IMR-90 (cell line): ENCODE measurements at places on chromosomes 1 and 21. TPM values are rescaled to one million over a fixed set of nuclear protein-coding genes. Genes with fewer than 3 reads are reported as not detected.
A peak's percentile ranks its signal among the peaks of the same experiment; 100 is the strongest.

DNA sequence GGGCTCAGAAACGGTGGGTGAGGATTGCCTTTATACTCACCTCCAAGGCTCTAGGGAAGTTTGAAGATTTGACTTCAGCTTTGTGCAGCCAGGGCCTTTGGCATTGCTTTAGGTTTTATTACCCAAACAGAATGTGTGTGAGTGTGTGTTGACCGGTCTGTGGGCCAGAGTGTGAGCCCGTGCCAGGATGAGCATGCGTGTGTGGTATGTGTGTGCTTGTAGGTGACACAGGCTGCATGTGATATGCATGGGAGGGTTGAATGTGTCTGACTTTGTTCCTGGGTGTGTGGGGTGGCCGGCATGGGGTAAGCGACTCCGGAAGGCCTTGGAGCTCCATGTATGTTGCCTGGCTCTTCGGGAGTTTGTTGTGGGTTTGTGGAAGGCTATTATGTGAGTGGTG lies 160.5 kb downstream of the FOXD2 start:
- H3K27me3 ChIP-seq = peaks cover 4% of the 10 kb centered on the region; the same call in 1 of the 2 replicates
- H3K4me1 ChIP-seq = no peaks in the 10 kb centered on the region
- H3K36me3 ChIP-seq = no peaks in the 10 kb centered on the region

GRCh38 chr1:205067031-205067430 lies 17.2 kb downstream of the TMEM81 start:
- H3K4me1 ChIP-seq = no peaks in the 10 kb centered on the region
- peaks cover 10% of the 10 kb centered on the region for H3K27me3 ChIP-seq
- no peak overlapping the region for H3K27ac ChIP-seq

The OR2L2 gene
- not detected in 2 replicates for total RNA-seq

DNA sequence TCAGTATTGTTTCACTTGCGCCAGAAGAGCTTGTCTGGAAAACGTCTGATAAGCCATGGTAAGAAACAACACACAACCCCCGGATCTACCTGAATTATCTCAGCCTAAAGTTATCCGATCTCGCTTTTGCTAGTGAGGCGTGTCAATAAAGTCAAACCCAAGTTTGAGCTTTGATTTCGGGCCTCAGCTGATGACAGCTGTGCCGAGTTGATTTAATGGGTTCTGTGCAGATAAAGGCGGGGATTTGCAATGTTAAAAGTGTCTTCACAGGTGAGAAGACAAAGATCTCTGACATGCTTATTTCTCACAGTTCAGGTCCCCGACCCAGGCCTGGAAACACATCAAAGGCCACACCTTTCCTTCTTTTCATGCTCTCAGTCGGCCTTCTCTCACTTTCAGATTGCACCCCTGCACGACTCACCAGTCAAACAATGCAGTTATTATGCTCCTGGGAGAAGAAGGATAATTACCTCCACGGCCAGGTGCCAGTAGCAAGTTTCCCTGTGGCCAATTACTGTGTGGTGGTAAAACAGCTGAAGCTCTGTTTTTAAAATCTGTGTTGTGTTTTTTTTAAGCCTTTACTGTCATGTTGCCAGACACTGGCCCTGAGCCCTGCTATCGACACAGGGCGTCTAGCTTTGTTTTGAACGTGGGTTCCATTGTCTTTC lies 245.3 kb upstream of the RUNX1 start:
- DNase-seq = no peak
- H3K27ac ChIP-seq = no peak overlapping the region
- no peaks in the 10 kb centered on the region for H3K27me3 ChIP-seq
- no peak overlapping the region for H3K4me3 ChIP-seq
- no peaks in the 10 kb centered on the region; the same call in 1 of the 2 replicates for H3K4me1 ChIP-seq

GRCh38 chr1:17289721-17290120 lies 18.3 kb upstream of the PADI4 start:
- H3K36me3 ChIP-seq = no peaks in the 10 kb centered on the region
- H3K4me1 ChIP-seq = peaks cover 2% of the 10 kb centered on the region
- H3K4me3 ChIP-seq = no peak overlapping the region

DNA sequence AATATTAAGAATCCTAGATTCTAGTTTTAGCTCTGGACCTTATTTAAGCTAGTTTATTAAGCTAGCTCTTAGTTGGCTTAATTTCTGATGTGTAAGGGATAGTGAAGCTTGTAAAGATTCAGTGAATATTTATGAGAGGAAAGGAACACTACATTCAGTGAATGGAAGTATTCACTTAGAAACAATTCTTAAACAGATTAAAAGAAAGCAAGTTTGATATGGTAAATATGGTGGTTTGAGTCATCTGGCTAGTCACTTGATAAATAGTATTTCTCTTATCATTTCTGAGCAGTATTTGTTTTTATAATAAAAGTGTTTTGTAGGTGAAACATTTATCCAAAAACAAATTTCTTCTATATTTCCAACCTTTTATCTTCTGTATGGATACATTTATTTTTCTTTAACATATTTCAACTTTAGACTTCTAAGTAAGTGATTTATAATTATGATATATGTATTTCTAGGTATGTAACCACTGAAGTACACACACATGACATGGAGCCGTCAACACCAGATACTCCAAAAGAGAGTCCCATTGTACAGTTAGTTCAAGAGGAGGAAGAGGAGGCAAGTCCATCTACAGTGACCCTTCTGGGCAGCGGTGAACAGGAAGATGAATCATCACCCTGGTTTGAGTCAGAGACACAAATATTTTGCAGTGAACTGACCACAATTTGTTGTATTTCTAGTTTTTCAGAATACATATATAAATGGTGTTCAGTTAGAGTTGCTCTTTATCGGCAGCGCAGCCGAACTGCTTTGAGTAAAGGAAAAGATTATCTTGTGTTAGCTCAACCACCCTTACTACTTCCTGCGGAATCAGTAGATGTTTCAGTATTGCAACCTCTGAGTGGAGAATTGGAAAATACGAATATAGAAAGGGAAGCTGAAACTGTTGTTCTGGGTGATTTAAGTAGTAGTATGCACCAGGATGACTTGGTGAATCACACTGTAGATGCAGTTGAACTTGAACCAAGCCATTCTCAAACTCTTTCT lies 55.6 kb downstream of the SUCO start:
- no peaks in the 10 kb centered on the region for H3K27me3 ChIP-seq
- peaks cover 4% of the 10 kb centered on the region; the same call in 1 of the 2 replicates for H3K4me1 ChIP-seq
- peaks cover 5% of the 10 kb centered on the region; the same call in 1 of the 2 replicates for H3K36me3 ChIP-seq

DNA sequence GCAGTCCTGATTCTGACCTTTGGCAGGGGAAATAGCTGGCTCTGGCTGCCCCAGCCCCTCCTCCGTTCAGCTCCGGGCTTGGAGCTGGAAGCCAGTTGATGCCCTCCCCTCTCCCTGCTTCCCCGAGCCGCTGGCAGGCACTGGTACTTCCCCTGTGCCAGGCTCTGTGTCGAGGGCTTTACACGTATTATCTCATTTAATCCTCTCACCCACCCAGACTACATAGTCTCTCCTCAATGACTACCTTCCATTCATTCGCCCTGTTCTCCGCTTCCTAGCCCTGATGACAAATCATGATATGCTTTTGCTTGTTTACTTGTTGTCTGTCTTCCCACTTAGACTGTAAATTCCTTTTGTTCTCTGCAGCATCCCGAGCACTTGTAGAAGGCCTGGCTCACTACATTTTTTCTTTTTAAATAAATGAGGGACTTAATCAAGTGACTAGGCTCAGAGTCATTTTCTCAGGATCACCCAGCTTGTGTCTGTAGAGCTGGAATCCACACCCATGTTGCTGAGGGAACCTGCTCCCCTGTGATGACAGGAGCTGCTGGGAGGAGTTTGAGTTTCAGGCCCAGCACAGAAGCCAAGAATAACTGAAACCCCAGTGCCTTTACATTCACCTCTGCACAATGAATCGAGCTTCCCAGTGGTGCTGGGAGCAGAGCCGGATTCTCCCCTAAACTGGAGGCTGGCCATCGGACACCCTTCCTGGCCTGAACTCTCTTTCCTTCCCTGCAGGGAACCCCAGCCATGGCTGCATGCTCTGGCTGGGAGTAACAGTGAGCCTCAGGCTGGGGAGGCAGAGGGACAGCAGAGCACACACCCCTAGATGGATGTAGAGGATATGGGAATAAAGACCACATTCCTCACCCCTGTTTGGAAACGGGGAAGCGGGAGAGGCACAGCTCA lies 58.3 kb downstream of the UBIAD1 start:
- no peaks in the 10 kb centered on the region for H3K36me3 ChIP-seq
- H3K27me3 ChIP-seq = peaks cover 18% of the 10 kb centered on the region
- H3K27ac ChIP-seq = no peak overlapping the region
- H3K4me1 ChIP-seq = no peaks in the 10 kb centered on the region

- no peak overlapping the region for H3K27ac ChIP-seq
- H3K36me3 ChIP-seq = no peaks in the 10 kb centered on the region; the same call in 1 of the 2 replicates
- no peak for DNase-seq
- H3K4me3 ChIP-seq = no peak overlapping the region
- H3K27me3 ChIP-seq = no peaks in the 10 kb centered on the region
Observed at GRCh38 chr1:225823811-225824261, 13.9 kb downstream of the EPHX1 start.

The TFF2 gene
- not detected in 2 replicates for total RNA-seq

DNA sequence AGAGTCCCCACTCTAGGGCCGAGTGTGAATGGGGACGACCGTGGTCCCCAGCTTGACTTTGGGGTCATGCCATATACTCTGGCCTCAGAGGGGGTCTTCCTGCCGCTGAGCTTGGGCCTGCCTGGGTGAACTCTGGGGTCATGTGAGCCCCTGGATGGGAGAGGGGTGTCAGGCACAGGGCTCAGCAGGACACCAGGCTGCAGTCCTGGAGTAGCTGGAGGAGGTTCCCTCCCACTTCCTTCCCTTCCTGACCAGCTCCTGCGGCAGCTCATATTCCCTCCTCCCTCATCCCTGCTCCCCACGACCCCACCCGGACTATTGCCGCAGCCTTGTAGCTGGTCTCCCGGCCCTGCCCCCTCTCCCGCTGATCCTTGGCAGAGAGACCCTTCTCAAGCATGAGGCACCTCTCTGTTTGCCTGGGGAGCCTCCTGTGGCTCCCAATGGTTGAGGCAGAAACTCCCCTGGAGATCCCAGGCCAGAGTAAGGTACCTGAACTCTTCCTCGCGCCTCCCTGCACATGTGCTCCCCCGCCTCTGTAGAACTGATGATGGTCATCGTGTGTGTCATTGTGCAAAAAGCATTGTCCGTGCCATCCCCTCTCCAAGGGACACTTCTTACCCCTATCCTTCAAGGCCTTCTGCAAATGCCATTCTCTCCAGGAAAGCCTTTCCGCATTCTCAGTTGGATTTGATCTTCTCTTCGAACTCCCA lies 1.8 kb downstream of the TNFRSF1B start:
- H3K36me3 ChIP-seq = no peaks in the 10 kb centered on the region
- peaks cover 5% of the 10 kb centered on the region for H3K4me1 ChIP-seq
- H3K27ac ChIP-seq = no peak overlapping the region
- H3K4me3 ChIP-seq = peak overlapping the region; percentile 3; the same call in 1 of the 2 replicates
- no peaks in the 10 kb centered on the region for H3K27me3 ChIP-seq

GRCh38 chr1:116878804-116879477 lies 30.8 kb upstream of the PTGFRN start:
- peaks cover 8% of the 10 kb centered on the region for H3K4me1 ChIP-seq
- H3K27ac ChIP-seq = no peak overlapping the region
- DNase-seq = peak; percentile 17

DNA sequence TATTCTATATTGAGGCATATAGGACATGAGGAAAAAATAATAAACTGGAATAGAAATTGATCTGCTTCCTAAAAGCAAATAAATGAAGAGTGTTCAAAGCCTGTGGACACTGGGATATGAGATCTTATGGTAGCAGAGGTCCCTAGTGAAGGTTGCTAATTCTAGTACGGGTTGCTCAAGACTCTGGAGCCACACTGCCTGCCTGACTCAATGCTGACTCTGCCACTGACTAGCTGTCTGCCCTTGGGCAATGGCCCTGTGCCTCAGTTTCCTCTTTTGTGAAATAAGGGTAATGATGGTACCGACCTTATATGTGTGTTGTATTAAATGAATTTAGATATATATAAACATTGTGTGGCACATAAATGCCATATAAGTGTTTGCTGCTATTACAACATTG lies 59.0 kb upstream of the C1orf53 start:
- DNase-seq = no peak
- H3K4me1 ChIP-seq = peaks cover 10% of the 10 kb centered on the region
- no peaks in the 10 kb centered on the region for H3K27me3 ChIP-seq
- no peak overlapping the region for H3K27ac ChIP-seq

- H3K4me1 ChIP-seq = peaks cover 5% of the 10 kb centered on the region
- no peak overlapping the region for H3K4me3 ChIP-seq
- DNase-seq = peak; percentile 61
Observed at GRCh38 chr1:46173361-46173856, 1.5 kb upstream of the TSPAN1 start.

DNA sequence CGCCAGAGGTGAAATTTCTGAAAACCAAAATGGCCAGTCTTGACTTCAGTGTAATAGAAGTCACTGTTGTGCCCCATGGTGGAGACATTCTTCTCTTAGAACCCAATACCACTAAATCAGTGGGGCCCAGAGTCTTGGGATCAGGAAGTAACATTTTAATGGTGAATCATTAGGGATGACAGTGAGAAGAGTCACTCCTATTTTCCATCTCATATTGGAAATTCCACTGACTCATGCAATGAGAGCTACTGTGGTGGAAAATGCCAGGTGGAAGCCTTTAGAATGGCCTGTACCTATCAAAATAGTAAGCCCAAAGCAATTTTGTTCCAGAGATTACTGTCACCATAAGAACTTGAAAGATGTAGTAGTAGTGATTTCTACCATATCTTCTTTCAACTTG lies 20.6 kb upstream of the PPM1J start:
- peak; percentile 94 for DNase-seq
- no peak overlapping the region for H3K27ac ChIP-seq
- H3K4me3 ChIP-seq = no peak overlapping the region

- DNase-seq = peak; percentile 99
- H3K27ac ChIP-seq = no peak overlapping the region; the same call in 1 of the 2 replicates
- H3K4me3 ChIP-seq = no peak overlapping the region
- H3K27me3 ChIP-seq = no peaks in the 10 kb centered on the region
Observed at GRCh38 chr1:209884665-209885117, 53.3 kb upstream of the SYT14 start.

- H3K27me3 ChIP-seq = no peaks in the 10 kb centered on the region
- H3K27ac ChIP-seq = no peak overlapping the region
- DNase-seq = peak; percentile 70
- no peak overlapping the region for H3K4me3 ChIP-seq
- no peaks in the 10 kb centered on the region for H3K36me3 ChIP-seq
Observed at GRCh38 chr1:240294566-240294965, 202.9 kb downstream of the FMN2 start.

The FBXO42 gene
- total RNA-seq = 11.4 and 12.0 TPM in 2 replicates

The MPZL1 gene
- total RNA-seq = 81.7 and 87.3 TPM in 2 replicates

GRCh38 chr1:240151136-240151735 lies 59.6 kb downstream of the FMN2 start:
- no peaks in the 10 kb centered on the region; the same call in 1 of the 2 replicates for H3K36me3 ChIP-seq
- H3K27ac ChIP-seq = no peak overlapping the region
- no peaks in the 10 kb centered on the region for H3K27me3 ChIP-seq
- peaks cover 4% of the 10 kb centered on the region; the same call in 1 of the 2 replicates for H3K4me1 ChIP-seq
